ENCODE measurements at places on chromosomes 7 and 10. TPM values are rescaled to one million over a fixed set of nuclear protein-coding genes. Genes with fewer than 3 reads are reported as not detected.
A peak's percentile ranks its signal among the peaks of the same experiment; 100 is the strongest.

DNA sequence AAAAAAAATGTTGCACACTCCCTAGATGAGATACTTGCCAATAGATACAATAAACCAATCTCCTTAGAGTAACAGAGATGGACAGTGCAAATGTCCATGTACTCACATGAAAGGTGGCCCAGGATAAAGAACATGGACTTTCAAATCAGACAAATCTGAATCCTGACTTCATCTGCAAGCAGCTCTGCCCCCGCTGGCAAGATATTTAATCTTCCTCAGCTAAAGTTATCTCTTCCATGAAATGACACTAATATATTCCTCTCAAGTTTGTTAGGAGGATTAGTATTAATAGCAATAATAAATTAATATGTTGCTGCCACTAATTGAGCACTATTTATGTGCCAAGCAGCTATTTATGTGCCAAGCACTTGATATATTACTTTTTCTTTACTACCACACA, 148.6 kb upstream of the YAE1 start:
- H3K4me1 ChIP-seq = peaks cover 2% of the 10 kb centered on the region
- DNase-seq = no peak
- H3K36me3 ChIP-seq = no peaks in the 10 kb centered on the region
- H3K27ac ChIP-seq = no peak overlapping the region
- H3K27me3 ChIP-seq = peaks cover 2% of the 10 kb centered on the region

- no peaks in the 10 kb centered on the region for H3K27me3 ChIP-seq
- H3K36me3 ChIP-seq = no peaks in the 10 kb centered on the region
- no peak overlapping the region for H3K27ac ChIP-seq
- no peak for DNase-seq
- no peaks in the 10 kb centered on the region for H3K4me1 ChIP-seq
Observed at GRCh38 chr7:86942995-86943394, 116.5 kb downstream of the ELAPOR2 start.

ADAM12 gene
- not detected for polyA plus RNA-seq

DNA sequence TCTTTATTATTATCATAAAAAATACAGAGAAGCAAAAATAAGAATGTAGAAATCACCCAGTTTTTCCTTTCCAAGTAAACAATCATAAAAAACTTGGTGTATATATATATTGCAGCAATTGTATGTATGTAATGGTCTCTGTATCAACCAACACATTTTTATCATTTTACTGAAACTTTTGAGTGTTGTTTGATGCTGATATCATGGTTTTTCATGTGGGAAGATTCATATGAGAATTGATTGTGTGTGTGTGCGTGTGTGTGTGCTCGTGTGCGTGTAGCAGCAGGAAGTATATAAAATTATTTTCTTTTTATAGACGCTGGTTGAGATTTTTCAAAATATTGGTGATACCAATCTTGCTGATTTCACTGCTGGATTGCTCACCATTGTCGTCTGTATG, 22.3 kb downstream of the SLC26A4 start:
- H3K36me3 ChIP-seq = no peaks in the 10 kb centered on the region
- no peak overlapping the region for H3K27ac ChIP-seq
- no peak for DNase-seq
- no peaks in the 10 kb centered on the region for H3K27me3 ChIP-seq
- peaks cover 7% of the 10 kb centered on the region for H3K4me1 ChIP-seq

DNA sequence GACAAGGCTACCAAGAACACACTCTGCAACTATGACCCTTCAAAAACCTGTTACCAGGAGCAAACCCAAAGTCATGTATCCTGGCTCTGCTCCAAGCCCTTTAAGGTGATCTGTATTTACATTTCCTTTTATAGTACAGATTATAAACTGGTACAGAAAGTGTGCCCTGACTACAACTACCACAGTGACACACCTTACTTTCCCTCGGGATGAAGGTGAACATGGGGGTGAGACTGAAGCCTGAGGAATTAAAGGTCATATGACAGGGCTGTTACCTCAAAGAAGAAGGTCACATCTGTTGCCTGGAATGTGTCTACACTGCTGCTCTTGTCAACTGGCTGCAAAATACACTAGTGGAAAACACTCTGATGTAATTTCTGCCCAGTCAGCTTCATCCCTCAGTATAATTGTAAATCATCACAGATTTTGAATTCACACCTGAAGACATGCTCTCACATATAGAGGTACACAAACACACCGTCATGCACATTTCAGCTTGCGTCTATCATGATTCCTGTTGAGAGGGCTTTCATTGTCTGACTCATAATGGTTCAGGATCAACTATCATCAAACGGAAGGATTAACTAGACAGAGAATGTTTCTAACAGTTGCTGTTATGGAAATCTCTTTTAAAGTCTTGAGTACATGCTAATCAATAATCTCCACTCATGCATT, 318.3 kb downstream of the NXPH1 start:
- no peak overlapping the region for H3K4me3 ChIP-seq
- no peaks in the 10 kb centered on the region for H3K4me1 ChIP-seq
- H3K36me3 ChIP-seq = no peaks in the 10 kb centered on the region

DNA sequence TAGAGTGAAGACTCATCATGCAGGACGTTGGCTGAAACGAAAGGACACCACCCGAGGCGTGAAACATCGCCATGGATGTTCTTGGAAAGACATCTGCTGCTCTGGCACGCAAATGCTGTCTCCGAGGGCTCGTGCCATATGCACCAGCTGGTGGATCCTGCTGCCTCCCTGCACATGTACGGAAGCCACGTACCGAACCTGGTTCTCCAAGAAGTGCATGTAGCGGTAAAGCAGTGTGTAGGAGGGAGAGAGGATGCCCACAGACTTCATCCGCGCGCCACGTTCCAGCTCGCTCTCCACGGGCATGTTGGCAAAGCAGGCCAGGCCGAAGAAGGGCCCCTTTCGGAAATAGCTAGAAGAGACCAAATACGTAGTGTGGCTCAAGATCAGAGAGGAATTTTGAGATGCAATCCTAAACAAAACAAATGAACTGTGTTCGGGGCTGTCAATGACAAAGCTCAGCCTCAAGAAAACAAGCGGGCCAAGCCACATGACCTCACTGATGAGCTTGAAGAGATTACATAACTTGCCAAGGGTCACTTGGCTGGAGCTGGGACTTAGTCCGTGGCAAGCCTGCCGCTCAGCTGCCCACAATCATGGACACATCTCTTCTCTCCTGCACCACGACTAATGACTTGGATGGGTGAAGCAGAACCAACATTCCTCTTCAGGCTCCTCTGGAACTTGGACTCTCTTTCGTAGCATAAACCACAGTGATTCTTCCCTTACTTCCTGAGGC, 16.5 kb downstream of the DENND11 start:
- no peak overlapping the region for H3K27ac ChIP-seq
- no peaks in the 10 kb centered on the region for H3K27me3 ChIP-seq
- H3K4me3 ChIP-seq = no peak overlapping the region

PIP gene
- not detected for polyA plus RNA-seq

GRCh38 chr10:65275296-65275695, 1650.5 kb upstream of the LRRTM3 start:
- no peak overlapping the region for H3K27ac ChIP-seq
- no peak overlapping the region for H3K4me3 ChIP-seq
- H3K36me3 ChIP-seq = no peaks in the 10 kb centered on the region
- H3K4me1 ChIP-seq = no peaks in the 10 kb centered on the region

VENTX gene
- polyA plus RNA-seq = not detected

AMPH gene
- polyA plus RNA-seq = 0.11 TPM

CYP2E1 gene
- polyA plus RNA-seq = not detected

DNA sequence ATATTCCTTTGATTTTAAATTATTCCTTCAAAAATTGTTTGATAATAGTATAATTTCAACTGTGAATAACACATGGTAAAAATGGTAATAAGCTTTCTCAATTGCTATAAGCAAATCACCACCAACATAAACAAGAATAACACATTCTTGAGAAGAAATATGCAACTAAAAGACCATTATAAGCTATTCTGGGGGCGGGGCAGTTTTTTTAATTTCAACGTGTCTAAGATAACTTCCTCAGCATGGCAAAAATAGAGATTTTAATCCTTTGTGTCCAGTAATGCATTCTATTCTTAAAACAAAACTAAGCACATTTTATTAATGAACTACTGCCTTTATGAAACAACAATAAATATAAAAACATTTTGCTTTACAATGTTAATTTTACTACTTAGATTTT, 1.5 kb downstream of the DNAJC12 start:
- H3K36me3 ChIP-seq = no peaks in the 10 kb centered on the region
- H3K4me1 ChIP-seq = no peaks in the 10 kb centered on the region
- H3K4me3 ChIP-seq = no peak overlapping the region
- no peaks in the 10 kb centered on the region for H3K27me3 ChIP-seq

DNA sequence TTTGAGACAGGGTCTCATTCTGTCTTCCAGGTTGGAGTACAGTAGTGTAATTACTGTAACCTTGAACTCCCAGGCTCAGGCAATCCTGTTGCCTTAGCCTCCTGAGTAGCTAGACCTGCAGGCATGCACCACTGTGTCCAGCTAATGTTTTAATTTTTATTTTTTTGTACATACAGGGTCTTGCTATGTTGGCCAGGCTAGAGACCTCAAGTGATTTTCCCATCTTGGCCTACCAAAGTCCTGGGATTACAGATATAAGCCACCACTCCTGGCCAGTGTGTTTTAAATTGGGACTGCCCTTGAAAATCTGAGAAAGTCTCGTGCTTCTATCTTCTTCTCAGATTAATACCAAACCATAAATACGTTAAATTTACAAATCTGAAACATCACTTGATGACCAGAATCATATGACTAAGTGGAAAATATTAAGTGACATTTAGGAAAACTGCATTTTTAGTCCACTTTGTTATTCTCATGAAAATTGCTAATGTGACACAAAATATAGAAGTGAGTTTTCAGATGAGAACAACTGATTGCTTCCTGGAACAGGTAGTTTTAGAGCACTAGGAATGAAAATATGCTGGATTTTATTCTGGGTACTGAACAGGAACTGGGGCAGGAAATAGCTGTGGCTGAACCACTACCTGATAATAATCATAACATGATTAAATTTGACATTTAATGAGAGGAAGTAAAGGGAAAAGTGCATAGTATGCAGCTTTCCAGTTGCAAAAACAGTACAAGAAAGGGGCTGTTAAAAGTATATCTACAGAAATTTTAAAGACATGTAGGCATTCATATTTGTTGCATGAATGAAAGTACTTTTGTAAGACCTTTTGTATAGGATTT, 4.2 kb downstream of the PHTF2 start:
- DNase-seq = no peak
- H3K4me1 ChIP-seq = peaks cover 47% of the 10 kb centered on the region
- no peaks in the 10 kb centered on the region for H3K36me3 ChIP-seq
- H3K4me3 ChIP-seq = no peak overlapping the region

ADAP1 gene
- 3.8 TPM for polyA plus RNA-seq

GRCh38 chr7:41744161-41744560, 41.3 kb upstream of the INHBA start:
- DNase-seq = no peak
- H3K36me3 ChIP-seq = no peaks in the 10 kb centered on the region
- no peaks in the 10 kb centered on the region for H3K4me1 ChIP-seq
- H3K27ac ChIP-seq = no peak overlapping the region
- no peak overlapping the region for H3K4me3 ChIP-seq

CHST3 gene
- not detected for polyA plus RNA-seq

DNA sequence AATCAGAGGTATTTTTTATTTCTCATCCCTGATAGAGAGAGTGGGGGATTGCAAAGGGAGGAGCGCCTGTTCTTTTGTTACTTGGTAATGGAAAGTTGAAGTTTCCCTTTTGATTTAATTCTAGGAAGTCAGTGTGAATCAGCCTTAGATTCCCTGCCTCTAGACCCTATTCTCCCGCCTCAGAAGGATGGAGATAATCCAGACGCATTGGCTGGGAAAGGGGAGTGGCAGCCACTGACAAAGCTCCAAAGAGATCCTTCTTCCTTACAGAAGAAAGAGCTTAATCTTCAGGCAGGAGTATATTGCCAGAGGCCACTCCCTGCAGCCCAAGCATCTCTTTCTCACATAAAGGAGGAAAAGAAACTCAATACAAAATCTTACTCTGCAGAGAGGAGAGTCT, 122.3 kb upstream of the GALNT17 start:
- DNase-seq = no peak
- H3K27ac ChIP-seq = no peak overlapping the region
- no peaks in the 10 kb centered on the region for H3K27me3 ChIP-seq
- no peaks in the 10 kb centered on the region for H3K4me1 ChIP-seq

GRCh38 chr10:32326680-32327363, 20.1 kb downstream of the EPC1 start:
- peaks cover 49% of the 10 kb centered on the region for H3K4me1 ChIP-seq
- no peaks in the 10 kb centered on the region for H3K27me3 ChIP-seq
- no peak overlapping the region for H3K4me3 ChIP-seq

IKZF1 gene
- 318 TPM for polyA plus RNA-seq

GRCh38 chr10:131901181-131901829, 497 bp downstream of the PPP2R2D start:
- H3K36me3 ChIP-seq = peaks cover 5% of the 10 kb centered on the region
- H3K4me3 ChIP-seq = peak overlapping the region; percentile 54
- H3K27ac ChIP-seq = peak overlapping the region; percentile 94
- peaks cover 39% of the 10 kb centered on the region for H3K4me1 ChIP-seq

- H3K36me3 ChIP-seq = no peaks in the 10 kb centered on the region
- no peak for DNase-seq
- H3K27me3 ChIP-seq = no peaks in the 10 kb centered on the region
- H3K4me3 ChIP-seq = no peak overlapping the region
- H3K27ac ChIP-seq = no peak overlapping the region
Observed at GRCh38 chr10:125802131-125802530, 20.9 kb downstream of the UROS start.

DNA sequence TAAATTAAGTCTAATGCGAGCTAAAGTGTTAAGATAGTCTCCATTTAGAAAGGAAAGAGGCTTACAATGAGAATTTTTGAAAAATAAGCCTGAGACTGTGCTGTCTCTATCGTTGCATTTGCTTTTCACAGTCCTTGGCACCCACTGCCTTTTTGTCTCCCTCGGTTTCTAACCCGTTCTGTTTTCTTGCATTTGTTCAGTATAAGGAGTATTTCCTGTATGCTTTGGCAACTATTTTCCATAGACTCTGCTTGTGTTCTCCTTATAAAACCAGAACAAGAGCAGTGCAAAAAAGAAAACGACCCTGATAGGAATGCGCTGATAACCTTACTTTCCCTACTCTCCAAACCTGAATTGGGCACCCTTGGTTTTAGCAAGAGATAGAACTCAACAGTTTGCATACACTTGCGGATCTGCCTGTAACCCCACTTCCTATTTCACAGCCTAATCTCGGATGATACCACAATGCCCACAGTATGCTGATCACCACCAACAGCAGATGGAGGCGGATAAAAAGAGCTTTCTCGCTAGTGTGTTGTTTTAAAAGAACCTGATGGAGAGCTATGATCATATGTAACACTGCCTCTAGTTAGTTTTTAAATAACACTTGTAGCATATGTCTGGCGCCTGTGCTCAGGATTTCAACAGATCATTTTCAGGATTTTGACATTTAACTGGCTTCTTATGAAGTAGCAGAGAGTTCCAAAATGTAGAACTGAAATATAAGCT, 1.6 kb upstream of the ARHGAP12 start:
- no peaks in the 10 kb centered on the region for H3K27me3 ChIP-seq
- H3K4me1 ChIP-seq = peaks cover 10% of the 10 kb centered on the region
- peak overlapping the region; percentile 84 for H3K27ac ChIP-seq
- DNase-seq = peak; percentile 19

DNA sequence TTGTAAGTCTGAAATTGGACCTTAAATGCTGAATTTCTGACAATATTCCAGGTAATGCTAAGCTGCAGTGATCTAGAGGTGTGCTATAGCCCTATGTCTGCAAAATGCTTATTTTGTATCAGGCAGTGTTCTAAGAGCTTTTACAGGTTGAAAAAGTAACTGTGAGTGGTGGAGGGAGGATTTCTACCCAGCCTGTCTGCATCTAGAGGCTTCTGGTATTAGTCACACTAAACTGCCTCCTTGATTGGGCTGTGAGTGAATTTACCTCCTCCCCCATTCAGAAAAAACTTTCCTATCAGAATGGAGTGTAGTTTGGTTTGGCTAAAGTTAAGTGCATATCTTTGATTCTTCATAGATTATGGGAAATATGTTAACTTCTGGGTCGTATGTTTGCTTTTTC, 56.8 kb downstream of the BBS9 start:
- peaks cover 6% of the 10 kb centered on the region for H3K4me1 ChIP-seq
- H3K36me3 ChIP-seq = no peaks in the 10 kb centered on the region
- H3K27me3 ChIP-seq = no peaks in the 10 kb centered on the region
- no peak overlapping the region for H3K4me3 ChIP-seq

All from naive thymus-derived CD4-positive, alpha-beta T cell (primary cell).